Retina (tissue), 1 donor: ENCODE measurements at places on chromosomes 3 and 15.

GRCh38 chr3:40292637-40293349 lies 16.7 kb upstream of the EIF1B start:
- no peak for DNase-seq

- no peak for DNase-seq
Observed at GRCh38 chr15:63892794-63893441, 59.2 kb upstream of the HERC1 start.

- DNase-seq = no peak
Observed at GRCh38 chr15:44243141-44243540, 45.4 kb upstream of the GOLM2 start.

DNA sequence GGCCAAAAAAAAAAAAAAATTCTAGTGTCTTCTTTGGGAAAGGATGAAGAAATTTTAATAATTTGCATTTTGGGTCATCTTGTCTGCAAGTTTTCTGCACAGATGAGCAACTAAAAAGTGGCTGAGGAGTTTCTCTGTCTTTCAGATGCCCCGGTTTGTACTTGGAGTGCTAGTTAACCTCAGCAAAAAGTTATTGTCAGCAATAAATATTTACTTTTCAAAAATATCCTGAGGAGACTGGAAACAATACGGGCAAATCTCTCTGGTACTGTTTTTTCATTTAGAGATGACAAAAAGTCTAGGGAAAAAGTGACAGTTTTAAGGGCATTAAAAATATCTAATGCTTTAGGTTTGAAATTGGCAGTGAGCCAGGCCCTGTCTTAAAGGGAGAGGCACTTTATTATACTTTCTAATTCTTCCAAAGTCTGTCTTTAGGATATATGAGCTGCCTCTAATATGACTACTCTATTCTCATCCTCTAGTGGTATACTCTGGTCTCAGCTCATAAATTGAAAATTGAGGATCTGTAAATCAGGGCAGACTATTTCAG lies 436.0 kb upstream of the NR2F2 start:
- DNase-seq = no peak

DNA sequence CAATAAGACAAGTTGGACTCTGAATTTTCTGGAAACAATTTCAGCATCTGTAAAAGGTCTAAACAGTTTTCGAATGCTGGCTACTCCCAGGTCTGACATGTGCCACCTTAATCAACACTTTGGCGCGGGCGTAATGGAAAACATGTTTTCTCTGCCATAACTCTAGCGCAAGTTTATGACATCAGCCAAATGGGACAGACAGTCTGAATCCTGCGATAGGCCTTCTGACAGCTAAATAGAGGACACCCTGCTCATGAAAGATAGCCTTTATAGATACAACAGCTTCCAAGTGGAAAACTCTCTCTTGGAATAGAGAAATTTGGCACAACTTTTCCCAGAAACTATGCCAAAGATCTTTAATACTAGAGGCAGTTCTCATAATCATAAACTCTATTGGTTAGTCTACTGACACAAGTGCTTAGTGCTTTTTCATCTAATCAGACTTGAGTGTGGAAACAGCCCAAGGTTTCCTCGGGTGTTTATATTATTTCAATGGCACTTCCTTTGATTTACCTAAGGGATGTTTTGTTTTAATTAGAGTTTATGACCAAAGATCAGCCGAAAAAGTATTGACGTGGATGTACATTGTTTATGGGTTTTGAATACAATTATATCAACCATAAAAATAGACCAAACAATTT lies 120.1 kb upstream of the DPH6 start:
- no peak for DNase-seq

- no peak for DNase-seq
Observed at GRCh38 chr3:193778676-193779075, 185.7 kb downstream of the OPA1 start.

- no peak for DNase-seq
Observed at GRCh38 chr3:21330293-21330692, 420.7 kb downstream of the ZNF385D start.

DNA sequence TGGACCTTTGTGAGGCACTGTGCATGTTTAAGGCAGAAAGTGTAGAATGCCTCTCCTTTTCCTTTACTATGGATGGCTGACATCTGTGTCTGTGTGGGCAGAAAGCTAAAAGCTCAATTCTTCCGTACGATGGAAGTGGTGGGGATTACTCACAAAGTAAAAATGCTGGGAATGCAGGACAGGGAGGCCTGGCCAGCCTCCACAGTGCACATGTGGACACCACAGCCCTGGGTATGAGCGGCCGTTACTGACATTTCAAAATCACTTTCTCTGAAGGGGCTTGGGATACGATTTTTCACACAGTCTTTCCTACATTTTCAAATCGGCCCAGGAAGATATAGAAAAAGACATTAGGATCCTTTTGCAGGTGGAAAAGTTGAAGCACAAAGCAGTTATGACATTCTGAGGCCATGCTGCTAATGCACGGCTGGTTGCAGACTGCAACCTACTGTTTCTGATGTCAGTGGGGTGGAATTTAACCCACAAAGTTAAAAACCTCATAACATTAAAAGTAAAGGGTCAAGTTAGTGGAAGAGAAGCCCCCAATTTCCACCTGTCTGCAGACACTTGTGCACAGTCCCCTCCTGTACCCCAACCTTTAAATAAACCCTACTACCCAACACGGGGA lies 27.9 kb downstream of the EHD4 start:
- DNase-seq = no peak

DNA sequence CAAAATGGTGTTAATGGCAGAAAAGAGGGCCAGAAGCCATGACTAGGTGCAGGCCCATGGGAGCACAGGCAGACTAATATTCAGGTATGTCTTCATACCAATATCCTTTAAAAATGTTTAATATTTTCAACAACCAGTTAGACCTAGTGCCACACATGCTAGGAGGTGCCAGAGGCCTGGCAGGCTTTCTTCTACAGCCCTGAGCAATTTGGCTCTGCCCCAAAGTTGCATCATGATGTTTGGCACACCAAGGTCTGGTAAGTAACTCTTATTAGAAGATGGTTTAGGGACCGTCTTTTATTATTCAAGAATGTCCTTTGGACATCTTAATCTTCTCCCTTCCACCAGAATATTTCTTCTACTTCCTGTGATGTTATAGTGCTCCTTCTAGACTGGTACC lies 34.8 kb downstream of the MITF start:
- DNase-seq = no peak

DNA sequence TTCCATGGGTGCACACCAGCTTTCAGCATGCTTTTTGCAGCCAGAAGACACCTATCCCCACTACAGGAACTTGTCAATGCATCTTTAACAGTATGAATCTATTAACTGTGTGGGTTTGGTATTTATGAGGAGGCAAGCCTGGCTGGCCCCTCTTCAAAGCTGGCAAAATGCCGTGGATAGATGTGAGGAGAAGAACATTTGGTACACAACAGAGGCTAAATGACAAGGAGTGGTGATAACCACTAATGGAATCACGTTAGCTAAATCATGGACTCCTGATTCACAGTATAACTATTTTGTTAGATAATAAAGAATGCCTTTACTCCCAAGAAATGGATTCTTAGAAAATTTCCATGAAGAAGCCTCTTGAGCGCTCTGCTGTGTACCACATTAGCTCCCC lies 187.2 kb downstream of the CLSTN2 start:
- no peak for DNase-seq

DNA sequence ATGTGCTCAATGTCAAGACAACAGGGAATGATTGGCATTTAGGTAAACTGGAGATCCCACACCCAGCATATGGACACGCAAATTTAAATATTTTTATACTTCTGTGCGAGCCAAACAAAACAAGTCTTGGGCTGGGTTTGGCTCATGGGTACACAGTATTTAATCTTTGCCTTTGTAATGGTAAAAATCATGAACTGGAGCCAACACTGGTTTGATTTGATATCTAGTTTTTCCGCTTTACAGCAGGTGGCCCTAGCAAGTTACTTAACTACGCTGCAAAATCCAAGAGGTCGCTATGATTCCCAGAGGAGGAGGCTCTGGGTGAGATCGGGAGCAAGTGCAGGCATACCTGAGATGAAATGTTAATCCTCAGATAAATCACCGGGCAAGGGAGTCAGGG lies 207.9 kb upstream of the SATB1 start:
- DNase-seq = no peak

- no peak for DNase-seq
Observed at GRCh38 chr3:25673738-25674298, 9.1 kb upstream of the TOP2B start.

GRCh38 chr3:120524171-120524923 lies 71.8 kb upstream of the NDUFB4 start:
- no peak for DNase-seq

GRCh38 chr3:114234745-114235144 lies 2.6 kb downstream of the ZNF80 start:
- DNase-seq = no peak

GRCh38 chr15:68557469-68558317 lies 21.1 kb upstream of the CORO2B start:
- peak; percentile 11 for DNase-seq

DNA sequence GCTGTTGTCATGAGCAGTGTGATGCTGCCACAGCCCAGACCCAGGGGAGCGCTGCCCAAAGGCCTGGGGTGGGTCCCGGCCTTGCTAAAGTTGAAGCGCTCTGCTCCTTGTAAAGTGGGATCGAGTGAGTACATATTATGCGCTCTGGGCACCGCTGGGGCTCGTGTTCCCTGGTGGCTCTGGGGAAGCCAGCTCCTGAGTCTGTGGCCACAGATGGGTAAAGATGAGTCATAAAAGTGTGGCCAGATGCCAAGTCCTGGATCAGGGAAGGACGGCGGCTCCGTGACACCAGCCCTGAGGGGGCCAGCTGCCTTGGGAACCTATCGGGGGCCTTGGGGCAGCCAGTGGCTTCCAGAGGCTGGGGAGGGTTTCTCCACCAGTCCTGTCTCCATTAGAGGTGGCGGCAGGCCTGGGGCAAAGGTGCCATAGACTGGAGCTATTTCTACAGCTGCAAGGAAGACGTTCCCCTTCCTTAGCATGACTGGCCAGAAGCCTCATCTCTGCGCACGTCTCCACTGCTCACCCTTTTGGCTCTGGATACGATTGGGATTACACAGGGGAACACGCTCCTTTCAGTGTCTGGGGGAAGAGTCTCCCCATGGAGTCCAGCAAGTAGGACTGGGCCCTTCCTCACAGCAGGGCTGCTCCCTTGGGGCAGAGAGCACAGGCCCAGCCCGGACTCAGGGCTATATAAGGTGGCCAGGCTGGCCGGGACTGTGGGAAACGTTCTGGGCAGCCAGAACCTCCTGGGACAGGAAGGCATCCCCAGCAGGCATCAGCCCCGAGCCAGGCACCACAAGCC lies 1.2 kb upstream of the ITIH4 start:
- DNase-seq = no peak

DNA sequence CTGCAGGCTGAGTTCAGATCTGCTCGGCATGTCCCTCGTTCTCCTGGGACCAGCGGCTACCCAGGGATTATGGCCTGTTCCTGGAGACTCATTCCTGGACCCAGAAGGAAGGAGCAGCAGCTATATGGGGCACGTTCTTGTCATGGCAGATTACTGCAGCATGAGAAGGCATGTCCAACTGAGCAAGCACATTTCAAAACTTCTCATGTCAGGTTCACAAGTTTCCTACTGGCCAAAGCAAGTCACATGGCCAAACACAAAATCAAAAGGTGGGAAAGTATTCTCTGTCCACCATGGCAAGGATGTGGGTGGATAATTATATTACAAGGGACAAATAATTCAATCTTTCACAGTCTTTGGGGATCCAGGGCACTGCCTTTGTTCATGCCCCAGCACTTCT lies 71.9 kb upstream of the C15orf39 start:
- peak; percentile 74 for DNase-seq

DNA sequence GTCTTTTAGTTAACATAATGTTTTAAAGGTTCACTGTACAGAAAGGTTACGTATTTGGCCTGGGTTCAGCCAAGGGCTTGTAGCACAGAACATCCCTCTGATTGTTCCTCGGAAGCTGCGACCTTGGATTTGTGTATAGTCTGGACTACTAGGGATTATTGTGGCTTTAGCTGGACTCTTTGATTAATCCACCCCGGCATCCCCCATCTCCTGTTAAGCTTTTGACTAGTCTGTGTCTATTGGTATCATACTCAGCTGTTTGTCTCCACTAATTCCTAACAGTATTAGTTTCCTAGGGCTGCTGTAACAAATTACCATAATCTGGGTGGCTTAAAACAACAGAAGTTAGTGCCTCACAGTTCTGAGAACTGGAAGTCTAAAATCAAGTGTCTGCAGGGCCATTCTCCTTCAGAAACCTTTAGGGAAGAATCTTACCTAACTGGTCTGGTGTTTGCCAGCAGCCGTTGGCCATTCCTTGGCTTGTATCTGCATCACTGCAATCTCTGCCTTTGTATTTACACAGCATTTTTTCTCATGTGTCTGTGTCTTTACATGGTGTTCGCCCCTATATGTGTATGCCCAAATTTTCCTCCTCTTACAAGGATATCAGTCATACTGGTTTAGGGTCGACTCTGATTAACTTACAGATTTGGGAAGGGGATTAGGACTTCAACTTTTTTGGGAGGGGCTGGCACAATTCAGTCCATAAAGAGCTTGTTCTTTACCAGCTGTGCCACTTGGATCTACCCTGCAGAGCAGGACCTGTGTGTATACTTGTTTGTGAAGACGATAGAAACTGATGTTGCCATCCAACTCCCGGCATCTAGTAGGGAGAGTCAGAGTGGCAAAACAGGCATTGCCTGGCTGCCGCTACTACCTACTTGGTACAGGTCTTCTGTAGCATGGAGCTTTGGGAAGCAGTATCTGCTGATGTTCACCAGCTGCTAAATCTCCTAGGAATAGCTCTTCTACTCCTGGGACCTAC lies 117.8 kb downstream of the UBE2E2 start:
- DNase-seq = no peak

GRCh38 chr15:93029214-93029835 lies 59.7 kb downstream of the RGMA start:
- DNase-seq = no peak

GRCh38 chr3:21331857-21332256 lies 419.2 kb downstream of the ZNF385D start:
- DNase-seq = no peak

GRCh38 chr3:51862886-51863285 lies 1.5 kb downstream of the IQCF2 start:
- DNase-seq = no peak

DNA sequence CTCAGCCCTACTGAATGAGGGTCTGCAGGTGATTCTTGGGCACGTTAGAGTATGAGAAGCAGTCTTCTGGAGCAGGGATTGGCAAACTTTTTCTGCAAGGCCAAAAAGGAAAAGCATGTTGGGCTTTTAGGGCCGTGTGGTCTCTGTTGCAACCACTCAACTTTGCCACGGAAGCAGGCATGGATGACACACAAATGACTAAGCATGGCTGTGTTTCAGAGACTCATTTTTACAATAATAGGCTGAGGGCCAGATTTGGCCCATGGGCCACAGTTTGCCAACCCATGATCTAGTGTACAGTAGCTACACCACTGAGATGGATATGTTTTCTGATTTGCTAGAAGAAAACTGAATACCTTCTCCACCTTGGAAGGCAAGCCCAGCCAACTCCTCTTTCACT lies 66.1 kb upstream of the PRICKLE2 start:
- DNase-seq = no peak

DNA sequence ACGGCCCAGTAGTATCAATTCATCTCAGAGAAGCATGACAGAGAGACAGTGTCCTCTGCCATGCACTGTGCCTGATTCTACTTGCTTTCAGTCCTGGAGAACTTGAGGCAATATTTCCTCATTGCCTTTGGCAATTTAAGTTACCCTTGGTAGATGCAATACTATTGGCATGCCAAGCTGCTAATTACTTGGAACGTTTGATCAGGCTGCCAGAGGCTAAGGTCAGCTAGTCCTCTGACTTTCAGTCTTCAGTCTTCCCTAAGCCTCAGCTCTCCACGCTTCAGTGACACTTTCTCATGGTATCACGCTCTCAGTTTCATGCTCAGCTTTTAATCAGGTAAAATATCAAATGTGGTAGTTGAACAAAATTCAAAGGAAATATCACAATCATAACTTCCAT lies 13.1 kb upstream of the OSBPL11 start:
- DNase-seq = no peak
